GM13976 (cell line): ENCODE measurements at places on chromosomes 4 and X.

DNA sequence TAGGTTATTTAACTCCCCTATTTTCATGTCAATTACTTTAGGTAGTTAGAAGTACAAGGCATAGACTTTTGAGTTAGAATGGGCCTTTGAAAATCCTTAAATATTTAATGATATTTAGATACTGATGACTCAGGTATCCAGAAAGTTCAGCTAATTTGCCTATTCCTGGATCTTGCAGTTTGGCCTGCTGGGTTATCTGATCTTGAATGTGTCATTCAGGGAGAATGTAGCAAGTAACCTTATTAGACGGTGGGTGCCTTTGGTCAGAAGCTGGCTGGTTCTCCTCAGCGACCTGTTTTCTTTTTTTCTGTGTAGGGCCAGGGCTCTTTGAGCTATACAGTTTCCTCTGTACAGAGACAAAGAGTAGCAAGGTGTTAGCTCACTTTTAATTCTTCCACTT, 42.0 kb downstream of the MTM1 start:
- DNase-seq: no peak

- no peak for DNase-seq
These were observed 39.3 kb upstream of the RAP2C start for GRCh38 chrX:132258509-132258908.

DNA sequence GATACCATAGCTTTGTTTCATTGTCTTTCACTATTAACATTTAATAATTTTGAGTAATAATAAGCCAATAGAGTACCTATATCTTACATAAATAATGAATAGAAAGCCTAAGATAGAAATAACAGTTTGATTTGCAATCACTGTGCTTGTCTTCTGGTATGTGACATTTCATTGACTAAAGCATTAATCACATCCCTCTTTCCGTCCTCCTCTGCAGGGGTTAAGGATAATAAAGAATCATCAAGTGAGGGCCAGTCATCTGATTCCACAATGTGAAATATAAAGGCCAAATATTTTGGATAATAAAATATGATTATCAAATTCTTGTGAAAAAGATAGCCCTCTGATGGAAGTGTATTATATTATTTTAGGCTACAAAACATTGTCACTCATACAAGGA, 2073.4 kb downstream of the ARAP2 start:
- DNase-seq: no peak

GRCh38 chrX:1027133-1027532, 185.3 kb downstream of the CRLF2 start:
- no peak for DNase-seq

DNA sequence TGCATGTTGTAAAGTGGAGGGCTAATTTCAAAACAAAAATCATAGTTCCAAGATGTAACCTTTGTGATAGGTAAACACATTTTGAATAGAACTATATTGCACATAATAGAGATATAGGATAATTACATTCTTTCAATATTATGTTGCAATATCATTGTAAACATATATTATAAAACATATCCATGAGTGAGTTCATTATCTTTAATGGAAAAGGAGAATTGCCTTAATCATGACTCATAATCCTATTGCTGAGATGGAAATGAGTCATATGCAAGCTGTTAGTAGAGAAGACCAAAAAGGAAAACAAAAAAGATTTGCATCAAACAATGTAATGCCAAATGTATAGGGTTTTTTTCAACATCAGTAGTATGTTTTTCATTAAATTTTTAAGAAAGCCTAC, 73.7 kb upstream of the WDR44 start:
- DNase-seq: no peak

DNA sequence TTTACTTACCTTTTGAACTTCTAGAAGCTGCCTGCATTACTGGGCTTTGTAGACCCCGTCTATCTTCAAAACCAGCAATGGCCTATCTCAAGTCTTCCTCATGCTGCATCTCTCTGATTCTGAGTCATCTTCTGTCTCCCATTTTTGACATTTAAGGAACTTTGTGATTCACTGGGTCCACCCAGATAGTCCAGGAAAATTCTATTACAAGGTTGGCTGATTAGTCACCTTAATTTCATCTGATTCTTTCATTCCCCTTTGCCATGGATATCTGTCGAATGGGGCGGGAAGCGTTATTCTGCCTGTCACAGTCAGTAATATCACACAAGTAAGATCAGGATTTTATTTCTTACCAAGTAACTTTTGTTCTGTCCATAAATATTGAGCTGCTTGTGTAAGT, 618.0 kb downstream of the CCSER1 start:
- no peak for DNase-seq

- no peak for DNase-seq
These were observed 37.0 kb upstream of the OTUD4 start for GRCh38 chr4:145217349-145217748.
